T-helper 1 cell (primary cell): ENCODE measurements at places on chromosomes 1 and 21.

- no peak for DNase-seq
Measured at GRCh38 chr1:224518528-224518927, 83.9 kb upstream of the WDR26 start.

DNA sequence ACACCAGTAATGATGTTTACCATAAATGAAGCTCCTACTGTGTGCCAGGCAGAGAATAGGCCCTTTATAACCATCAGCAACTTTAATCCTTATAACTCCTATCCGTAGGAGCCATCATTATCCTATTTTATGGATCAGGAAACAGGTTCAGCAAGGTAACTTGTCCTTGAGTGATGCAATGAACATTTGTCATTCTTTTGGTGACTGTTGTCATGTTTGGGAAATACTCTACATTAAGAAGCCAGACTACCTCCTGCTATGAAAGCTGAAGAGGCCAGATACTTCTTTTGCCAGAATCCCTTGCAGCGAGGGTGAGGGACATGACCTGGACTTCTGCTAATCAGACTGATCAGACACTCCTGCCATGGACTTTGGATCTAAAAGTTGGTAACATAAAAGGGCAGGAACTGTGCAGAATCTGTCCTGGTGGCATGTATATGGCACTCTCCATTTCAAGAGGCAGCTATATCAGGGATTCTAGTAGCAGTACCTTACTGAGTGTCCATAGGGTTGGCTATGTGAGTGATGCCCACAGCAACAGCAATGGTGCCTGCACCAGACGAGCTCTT, 33.1 kb upstream of the SRRM1 start:
- no peak for DNase-seq

- no peak for DNase-seq
Measured at GRCh38 chr1:233252441-233252840, 43.1 kb downstream of the PCNX2 start.

- peak; percentile 12 for DNase-seq
Measured at GRCh38 chr1:37946703-37947360, at the start of gene INPP5B. INPP5B (minus strand) TSS chr1:37947053; CDS start chr1:37946308, 745 bp downstream.

DNA sequence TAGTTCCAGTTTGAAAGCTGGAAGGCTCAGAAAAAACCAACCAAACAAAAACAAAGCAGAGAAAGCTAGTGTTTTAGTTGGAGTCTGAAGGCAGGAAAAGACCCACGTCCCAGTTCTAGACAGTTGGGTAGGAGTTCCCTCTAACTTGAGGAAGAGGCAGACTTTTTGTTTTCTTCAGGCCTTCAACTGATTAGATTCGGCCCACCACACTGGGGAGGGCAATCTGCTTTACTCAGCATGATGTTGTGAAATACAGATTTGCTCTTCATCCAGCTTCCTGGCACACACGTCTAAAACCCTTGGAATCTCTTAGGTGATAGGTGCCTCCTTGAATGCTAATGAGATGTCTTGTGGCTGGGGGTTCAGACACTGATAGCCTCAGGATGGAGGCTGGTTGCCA, 49.1 kb upstream of the CSF3R start:
- no peak for DNase-seq

- no peak for DNase-seq
Measured at GRCh38 chr1:156431366-156431765, 62.4 kb downstream of the RHBG start.

GRCh38 chr1:175427625-175428024, 235.0 kb upstream of the KIAA0040 start:
- DNase-seq, result no peak

GRCh38 chr1:234933475-234933874, 195.2 kb downstream of the TOMM20 start:
- DNase-seq, result no peak

- DNase-seq, result no peak
Measured at GRCh38 chr1:222552882-222553281, 5.0 kb upstream of the HHIPL2 start.

DNA sequence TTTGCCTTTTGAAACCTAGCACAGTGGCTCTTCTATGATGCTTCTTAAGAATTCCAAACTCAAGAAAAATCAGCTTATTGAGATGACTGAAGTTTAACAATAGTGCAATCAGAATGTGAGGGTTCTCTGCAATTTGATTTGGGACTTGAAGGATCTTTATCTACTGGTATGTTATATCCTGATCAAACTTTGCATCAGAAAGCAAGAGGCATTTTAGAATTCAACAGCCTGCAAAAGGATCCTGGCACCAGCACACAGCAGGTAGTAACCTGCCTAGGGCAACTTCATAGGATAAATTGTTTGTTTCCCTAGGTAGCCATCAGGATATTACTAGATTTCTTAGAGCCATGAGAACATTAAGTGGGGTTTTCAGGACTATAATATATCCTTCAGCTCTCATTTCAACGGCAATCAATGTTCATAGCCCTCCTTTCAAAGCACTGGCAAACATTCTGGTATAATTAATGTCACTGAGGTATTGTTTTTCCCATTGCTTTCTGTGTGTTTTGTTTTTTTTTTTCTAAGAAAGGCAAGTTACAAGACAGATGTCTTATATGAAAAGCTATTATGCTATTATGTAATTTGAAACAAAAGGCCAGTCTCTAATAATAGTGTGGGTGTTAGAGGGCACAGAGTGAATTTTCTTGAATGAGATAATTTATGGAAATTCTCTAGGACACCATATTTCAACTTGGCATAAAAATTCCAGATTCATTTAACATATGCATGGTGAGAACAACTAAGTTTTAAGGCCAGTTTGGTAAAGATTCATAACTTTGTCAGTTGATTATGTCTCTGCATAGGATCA, 34.5 kb downstream of the NTNG1 start:
- DNase-seq, result no peak

- DNase-seq, result no peak
Measured at GRCh38 chr1:31434101-31434871, 21.3 kb downstream of the SERINC2 start.

DNA sequence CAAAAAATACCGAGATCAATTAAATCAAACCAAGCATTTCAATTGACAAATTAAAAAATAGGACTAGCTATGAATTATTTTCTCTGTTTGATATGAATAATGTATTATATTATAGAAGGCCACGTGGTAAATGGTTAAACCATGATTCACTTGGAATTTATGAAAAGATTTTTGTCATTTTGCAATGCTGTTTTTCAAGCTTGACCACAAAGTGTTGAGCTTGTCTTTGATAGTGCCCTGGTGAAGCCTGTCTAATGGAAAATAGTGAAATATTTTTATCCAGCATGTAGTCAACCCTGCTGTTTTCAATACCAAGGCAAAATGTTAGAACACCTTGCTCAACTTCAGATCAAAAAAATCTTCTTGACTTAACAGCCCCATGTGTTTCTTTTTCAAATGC, 288.0 kb upstream of the PRMT6 start:
- DNase-seq, result no peak

GRCh38 chr1:180002437-180002836, 47.8 kb downstream of the CEP350 start:
- no peak for DNase-seq

DNA sequence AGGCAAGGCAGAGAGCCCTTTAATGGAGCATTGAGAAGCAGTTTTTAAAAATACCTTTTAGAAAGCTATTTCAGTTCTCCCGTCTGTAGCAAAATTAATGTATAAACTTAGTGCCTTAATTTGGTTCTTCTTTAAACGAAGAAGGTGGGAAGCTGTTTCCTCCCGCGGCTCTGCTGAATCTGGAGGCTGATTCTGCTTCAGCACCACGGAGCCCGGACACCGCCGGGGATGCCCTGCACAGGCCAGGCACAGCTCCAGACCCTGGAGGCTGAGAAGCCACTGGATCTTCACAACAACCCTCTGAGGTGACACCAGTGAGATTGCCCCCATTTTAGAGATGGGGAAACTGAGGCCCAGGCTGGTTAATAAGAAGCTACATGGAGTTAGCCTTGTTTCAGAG, 175.8 kb upstream of the VAMP3 start:
- no peak for DNase-seq

DNA sequence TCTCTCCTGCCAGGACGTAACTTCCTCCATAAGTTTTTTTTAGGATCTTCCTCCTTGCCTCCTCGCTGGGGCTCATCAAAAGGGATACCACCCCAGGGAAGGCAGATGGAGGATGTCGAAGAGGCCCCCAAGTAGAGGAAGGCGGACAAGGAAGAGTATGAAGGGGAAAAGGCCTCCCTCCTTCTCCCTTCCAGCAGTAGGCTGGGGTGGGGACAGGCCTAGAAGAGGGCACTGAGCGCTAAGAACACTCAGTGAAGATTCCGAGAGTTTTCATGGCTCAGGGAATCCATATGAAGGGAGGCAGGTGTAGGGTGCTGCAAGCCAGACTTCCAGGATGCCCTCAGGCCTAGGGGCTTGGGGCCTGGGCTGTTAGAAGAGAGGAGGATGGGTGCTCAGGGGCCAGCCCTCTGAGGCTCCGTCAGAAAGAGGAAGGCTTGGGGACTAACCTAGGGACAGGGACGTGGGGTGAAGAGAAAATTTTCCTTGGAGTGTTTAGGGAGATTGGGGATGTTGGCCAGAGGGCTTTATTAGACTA, 1.8 kb upstream of the SLC6A9 start:
- no peak for DNase-seq
